NCI-H1694 treated with DMSO at 0.1 percent for 48 hours (cell line): ENCODE measurements at places on chromosomes 2 and 18.

GRCh38 chr2:138110453-138111083 lies 146.3 kb downstream of the HNMT start:
- DNase-seq, result no peak

DNA sequence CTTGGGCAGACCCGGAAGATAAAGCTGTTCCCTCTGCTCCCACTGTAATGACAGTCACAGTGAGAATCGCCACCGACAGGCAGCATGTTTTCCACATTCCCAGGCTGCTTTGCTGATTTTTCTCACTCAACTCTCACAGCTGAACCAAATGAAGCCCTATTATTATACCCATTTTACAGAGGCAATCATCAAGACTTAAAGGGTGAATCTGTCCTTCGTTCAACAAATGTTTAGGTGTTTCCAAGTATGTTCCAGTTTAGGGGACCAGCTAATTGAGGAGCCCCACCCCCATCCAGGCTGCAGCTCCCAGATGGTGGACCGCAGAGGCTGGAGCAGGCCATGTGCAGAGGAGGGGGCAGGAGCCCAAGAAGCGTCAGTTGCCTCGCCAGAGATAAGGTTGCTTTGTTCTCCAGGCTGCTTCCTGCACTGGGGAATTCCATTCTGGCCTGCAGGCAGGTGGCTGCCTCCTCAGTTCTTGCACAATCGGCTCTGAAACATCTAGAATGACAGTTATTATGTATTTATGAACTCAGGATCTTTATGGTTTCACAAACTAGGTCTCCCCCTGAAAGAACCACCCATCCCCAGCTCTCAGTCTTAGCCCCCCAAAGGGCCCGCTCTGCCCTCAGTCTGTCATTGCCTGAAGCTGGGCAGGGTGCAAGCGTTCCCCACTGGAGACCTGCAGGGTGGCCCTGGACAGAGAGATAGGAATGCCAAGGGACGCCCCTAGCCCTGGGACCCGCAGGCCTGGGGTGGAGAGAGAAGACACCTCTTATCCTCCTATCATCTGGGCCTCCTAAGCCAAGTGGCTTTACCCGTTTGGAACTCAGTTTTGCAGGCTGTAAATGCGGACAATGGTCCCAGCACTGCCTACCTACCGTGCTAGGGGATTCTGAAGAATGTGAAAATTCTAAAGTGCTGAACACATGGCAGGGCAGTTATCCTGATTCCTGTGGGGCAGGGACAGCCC lies 49.1 kb upstream of the MYCN start:
- DNase-seq, result no peak

GRCh38 chr18:67935638-67936037 lies 419.1 kb upstream of the DSEL start:
- no peak for DNase-seq

- DNase-seq, result no peak
Observed at GRCh38 chr2:142048581-142048980, 82.2 kb downstream of the LRP1B start.

DNA sequence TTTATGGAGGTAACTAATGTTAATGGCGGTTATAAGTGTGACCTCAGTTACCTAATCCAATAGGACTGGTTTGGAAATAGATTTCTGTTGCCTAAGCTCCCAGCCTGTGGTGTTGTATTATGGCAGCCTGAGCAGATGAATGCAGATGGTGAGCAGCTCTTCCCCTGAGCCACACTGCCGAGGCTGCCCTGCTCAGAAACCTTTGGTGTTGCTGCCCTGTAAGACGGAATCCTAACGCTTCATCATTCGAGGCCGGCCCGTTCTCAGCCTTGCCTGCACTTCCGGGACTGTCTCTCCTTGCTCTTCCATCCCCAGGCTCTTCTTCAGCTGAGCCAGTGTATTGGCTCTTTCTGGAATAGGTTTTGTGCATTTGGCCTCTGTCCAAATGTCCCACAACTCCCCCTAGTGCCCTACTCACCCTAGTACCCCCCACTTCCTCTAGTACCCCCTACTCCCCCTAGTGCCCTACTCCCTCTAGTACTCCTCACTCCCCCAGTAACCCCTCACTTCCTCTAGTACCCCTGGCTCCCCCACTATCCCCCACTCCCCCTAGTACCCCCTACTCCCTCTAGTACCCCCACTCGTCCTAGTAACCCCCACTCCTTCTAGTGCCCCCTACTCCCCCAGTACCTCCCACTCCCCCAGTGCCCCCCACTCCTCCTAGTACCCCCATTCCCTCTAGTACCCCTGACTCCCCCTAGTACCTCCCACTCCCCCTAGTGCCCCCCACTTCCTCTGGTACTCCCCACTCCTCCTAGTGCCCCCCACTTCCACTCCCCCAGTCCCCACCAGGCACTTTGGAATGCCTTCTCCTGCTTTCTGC lies 106.0 kb upstream of the TAF1B start:
- DNase-seq, result peak; percentile 25

- DNase-seq, result no peak
Observed at GRCh38 chr18:60663060-60663989, 290.8 kb upstream of the MC4R start.

DNA sequence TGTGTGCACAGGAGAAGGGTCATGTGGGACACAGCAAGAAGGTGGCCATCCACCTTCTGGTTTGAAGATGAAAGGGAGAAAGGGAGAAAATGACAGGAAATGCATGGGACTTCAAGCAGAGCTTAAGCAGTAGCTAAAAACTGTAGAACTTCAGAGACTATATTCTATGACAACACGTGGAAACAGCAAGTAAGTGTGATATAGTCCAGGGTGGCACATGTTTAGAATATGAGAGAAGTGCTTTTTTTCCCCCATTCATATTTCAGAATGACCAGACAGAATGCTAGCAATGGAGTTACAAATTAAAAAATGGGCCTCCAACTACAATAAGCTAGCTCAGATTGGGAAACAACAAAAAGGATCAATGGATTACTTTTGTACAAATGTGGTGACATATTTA lies 1042.2 kb downstream of the TMEM182 start:
- DNase-seq, result no peak

- no peak for DNase-seq
Observed at GRCh38 chr18:34661464-34662087, 48.5 kb upstream of the DTNA start.
